ENCODE measurements at places on chromosomes 3 and 15. TPM values are rescaled to one million over a fixed set of nuclear protein-coding genes. Genes with fewer than 3 reads are reported as not detected.

GAP43 gene
- total RNA-seq: 1.1 TPM

MUSTN1 gene
- total RNA-seq: 56.8 TPM

ST8SIA2 gene
- total RNA-seq: not detected

PYGO1 gene
- 13.9 TPM for total RNA-seq

SLC28A2 gene
- not detected for total RNA-seq

- H3K27ac ChIP-seq: no peak overlapping the region
- H3K27me3 ChIP-seq: no peaks in the 10 kb centered on the region
- H3K4me1 ChIP-seq: no peaks in the 10 kb centered on the region
- no peaks in the 10 kb centered on the region for H3K36me3 ChIP-seq
Observed at GRCh38 chr3:76016111-76016510, 230.8 kb upstream of the ZNF717 start.

DNA sequence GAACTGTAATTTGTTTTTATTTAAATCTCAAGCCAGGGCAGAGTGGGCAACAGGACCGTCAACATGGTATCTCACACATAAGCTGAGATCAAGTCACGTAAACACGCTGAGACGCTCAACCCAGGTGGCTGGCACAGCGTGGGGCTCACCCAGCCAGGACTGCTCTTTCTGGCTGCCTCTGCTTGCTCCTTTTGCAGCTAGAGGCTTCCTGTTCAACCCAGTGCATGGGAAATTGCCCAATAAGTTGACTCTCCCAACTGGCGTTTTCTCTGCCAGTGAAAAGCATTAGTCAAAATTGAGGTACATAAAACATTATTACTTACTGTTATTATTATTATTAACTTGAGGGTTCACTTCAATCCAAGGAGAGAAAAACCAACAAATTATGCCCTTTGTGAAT, 398.1 kb downstream of the NR2F2 start:
- H3K4me3 ChIP-seq: no peak overlapping the region
- no peaks in the 10 kb centered on the region for H3K27me3 ChIP-seq
- H3K27ac ChIP-seq: no peak overlapping the region
- H3K36me3 ChIP-seq: no peaks in the 10 kb centered on the region

Measured in aorta (tissue), 5 donors.